CD4-positive, alpha-beta T cell treated with Interferon alpha-2 for 1 hour (primary cell): ENCODE measurements at places on chromosomes 3 and 15.

DNA sequence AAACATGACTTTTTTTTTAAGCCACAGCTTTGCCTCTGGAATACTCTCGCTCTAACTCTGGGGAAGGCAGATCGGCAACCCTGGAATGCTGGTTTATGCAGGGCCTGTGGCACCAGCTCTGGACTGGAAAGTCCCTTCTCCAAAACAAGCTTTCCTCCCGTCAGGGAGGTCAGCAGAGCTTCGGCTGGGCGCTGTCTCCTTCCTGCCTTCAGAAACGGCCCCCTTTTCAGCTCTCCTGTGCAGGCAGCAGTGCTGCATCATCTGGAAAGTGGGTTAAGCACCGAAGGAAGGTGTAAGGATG, 42.7 kb upstream of the SKOR1 start:
- no peak for DNase-seq

DNA sequence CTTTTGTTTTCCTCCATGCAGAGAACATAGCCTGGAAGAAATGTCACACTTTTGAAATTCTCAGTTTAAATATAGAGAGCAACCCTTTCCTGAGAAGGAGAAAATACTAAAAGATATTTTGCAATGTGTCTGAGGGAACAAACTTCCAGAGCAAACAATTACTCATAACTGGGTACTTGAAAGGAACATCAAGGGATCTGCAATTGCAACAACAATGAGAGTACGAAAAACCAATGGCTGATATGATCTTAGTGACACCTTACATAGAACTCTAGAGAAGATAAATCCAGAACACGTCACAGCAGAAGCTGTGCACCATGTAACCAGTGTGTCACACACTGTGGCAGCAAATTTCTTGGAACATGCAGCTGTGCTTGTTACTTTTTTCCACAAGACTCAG, 14.6 kb upstream of the ARPP21 start:
- no peak for DNase-seq

DNA sequence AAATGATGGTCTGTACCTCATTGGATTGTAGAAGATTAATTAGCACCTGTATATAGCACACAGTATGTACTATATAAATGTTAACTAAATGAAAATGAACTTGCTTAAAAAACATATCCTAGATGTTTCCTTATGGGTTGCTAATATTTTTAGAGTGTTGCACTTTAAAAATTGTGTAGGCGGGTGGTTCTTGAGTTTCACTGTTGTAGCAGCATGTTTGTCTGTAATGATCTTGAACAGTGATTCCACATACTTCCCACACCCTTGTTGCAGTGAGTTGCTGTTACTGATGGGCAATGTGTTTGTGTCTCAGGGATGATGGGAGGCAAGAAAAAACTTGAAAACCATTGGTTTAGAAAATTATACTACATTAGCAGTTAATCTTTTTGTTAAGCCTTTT, 22.0 kb downstream of the USP3 start:
- no peak for DNase-seq

- no peak for DNase-seq
Observed at GRCh38 chr3:147945968-147946519, 536.9 kb downstream of the ZIC1 start.

DNA sequence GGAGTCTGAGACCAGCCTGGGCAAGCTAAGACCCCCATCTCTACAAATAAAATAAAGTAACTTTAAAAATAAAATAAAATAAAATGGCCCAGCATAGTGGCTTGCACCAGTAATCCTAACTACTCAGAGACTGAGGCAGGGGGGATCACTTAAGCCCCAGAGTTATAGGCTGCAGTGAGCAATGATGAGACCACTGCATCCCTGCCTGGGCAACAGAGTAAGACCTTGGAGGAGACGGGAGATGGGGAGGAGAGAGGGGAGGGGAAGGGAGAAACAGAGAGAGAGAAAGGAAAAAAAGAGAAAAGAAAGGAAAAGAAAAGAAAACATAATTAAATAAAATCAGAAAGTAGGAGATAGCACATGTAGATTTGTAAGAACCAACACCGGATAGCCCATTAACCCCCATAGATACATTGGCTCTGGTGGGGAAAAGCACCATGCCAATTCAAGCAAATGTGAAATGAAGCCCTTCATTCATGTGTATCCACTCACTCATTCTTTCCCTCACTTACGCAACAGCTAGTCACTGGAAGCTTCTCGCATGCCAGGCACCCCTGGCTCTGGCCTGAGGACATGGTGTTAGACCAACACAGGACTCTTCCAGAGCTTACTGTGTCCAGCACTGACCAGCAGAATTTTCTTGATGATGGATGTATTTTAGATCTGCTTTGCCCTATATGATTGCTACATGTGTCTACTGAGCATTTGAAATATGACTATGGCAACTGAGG, 183.2 kb downstream of the MAGI1 start:
- DNase-seq = no peak
